ENCODE measurements at places on chromosomes 11 and 22. TPM values are rescaled to one million over a fixed set of nuclear protein-coding genes. Genes with fewer than 3 reads are reported as not detected.
A peak's percentile ranks its signal among the peaks of the same experiment; 100 is the strongest.

DNA sequence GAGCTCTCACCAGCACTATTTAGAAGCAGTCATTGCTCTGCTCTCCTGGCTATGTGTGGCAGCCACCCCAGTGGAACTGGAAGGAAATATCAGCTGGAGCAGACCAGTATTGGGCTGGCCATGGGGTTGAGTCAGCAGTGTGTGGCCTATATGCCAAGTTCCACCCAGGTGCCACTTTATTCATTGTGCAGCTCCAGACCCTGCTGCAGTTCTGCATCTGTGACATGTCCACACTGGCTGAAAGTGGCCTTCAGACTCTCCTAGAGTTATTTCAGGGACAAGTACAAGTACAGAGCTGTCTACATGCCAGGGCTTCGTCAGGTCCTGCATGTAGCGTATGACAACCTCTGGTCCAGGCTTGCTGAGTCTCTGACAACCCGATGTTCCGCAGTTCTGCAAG, 55.2 kb downstream of the CABIN1 start:
- DNase-seq, result peak; percentile 25

DNA sequence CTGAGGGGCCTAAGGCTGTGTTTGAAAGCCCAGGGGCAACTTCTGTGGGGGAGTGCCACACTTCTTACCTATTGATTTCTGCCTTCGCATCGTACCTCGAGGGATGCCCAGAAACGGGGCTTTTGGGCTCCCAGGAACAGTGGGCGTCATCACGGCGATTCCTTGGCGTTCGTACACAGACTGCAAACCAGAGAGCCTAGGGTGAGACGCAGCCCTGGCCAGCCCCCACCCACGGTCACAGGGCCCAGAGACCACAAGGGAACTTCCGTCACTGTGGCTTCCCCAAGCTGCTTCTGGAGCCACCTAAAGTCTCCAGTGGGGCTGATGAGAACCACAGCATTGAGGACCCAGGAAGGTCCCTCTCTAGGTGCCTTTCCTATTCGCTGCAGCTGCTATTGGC, 91.9 kb downstream of the CTTN start:
- no peak for DNase-seq

- DNase-seq, result no peak
These were observed 299.5 kb downstream of the BUD13 start for GRCh38 chr11:116473206-116473769.

Gene MIOX
- 0.32 TPM for total RNA-seq

DNA sequence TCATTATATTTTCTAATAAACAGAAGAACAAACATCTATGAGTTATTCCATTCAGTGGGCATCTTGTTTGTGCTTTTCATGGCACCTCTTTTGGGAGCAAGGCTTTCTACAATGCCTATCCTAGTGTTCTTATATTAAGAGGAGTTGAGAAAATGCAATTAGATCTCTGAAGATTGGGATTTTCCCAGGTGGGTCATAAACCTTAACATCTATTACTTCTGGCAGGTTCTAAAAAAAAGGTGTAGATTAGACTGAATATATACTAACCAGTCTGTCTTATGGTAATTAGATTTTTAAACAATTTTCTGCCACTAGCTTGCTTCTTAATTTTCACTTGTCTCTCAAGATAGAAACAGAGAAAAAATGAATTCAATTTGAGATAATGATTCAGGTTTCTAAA, 128.3 kb downstream of the NAV2 start:
- no peak for DNase-seq

DNA sequence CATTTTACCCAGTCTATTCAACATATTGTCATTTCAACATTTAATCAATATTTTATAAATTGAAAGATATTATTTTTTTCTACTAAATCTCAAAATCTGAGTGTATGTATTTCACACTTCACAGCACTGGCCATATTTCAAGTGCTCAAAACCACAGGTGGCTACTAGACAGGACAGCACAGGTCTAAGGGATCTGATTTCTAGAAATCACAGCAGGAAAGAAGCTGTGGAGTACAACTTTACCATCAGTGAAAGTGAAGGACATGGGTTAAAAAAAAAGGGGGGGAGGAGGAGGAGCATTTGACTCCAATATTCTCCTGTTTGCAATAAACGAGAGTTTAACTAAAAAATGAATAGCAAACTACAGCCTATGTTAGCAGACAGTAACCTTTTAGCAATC, 4.5 kb downstream of the PRDM10 start:
- no peak for DNase-seq

GRCh38 chr11:110286298-110287040, 9.9 kb downstream of the RDX start:
- DNase-seq, result no peak

DNA sequence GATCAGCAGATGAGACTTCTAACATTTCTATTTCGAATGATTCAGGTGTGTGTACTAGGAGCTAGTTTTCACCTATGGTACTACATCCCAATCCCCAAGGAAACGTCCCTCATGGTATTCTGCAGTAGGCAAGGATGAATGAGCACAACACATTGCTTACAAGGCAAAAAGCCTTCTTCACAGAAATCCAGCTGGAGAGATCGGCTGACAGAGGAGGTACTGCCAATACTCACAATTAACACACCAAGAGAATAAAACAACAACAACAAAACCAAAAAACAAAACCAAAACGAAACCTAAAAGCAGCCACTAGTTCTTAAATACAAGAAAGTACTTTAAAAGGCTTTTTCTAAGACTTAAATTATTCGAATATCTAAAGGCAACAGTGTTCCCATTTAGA, 101.4 kb downstream of the PICALM start:
- DNase-seq, result no peak

Gene RIMBP3B
- total RNA-seq, result not detected
